ENCODE measurements at places on chromosomes 7 and 10. TPM values are rescaled to one million over a fixed set of nuclear protein-coding genes. Genes with fewer than 3 reads are reported as not detected.
A peak's percentile ranks its signal among the peaks of the same experiment; 100 is the strongest.

Gene BHLHA15
- polyA plus RNA-seq: not detected

Gene TMEM184A
- 1.6 TPM for polyA plus RNA-seq

DNA sequence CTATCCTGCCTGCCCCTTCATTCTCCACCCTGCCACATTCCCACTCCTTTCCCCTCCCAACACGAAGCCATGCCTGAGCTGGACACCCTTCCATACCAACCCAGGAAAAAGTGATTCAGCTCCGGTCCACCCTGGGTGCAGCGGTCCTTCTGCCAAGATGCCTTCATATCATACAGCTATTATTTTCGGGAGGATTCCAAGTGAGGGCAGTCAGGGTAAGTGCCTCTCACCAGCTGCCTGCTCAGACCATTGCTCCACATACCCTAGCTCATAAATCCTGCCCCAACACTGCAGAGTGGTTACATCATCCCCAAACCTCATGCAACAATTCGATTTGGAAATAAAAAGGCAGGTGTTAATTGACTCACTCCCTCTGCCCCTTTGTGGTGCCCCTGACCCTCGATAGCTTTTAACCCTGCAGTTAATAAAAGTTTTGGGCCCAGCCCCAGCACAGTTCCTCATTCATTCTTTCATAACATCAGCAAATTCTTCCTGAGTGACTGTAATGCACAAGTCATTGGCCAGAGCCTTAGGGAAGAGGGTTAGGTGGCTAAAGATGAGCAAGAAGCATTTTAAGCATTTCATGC is 42.6 kb downstream of the ZNF503 start:
- DNase-seq: no peak

DNA sequence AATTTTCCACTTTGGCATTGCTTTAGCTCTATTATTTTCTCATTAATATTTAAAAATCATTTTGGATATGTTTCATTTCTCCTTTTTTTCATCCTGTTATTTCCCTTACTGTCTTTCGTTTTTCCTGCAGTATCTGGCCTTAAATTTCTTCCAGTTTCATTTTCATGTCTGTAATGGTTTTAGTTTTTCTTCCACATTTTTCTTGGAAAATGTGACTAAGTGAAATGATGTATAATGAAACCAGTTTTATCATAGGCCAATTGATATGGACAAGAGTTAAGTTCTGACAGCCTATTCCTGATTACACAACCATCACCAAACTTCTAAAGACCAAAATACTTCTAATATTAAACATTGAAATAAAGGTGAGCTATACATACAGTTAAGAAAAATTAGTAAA is 158.5 kb downstream of the LHFPL3 start:
- DNase-seq: no peak

DNA sequence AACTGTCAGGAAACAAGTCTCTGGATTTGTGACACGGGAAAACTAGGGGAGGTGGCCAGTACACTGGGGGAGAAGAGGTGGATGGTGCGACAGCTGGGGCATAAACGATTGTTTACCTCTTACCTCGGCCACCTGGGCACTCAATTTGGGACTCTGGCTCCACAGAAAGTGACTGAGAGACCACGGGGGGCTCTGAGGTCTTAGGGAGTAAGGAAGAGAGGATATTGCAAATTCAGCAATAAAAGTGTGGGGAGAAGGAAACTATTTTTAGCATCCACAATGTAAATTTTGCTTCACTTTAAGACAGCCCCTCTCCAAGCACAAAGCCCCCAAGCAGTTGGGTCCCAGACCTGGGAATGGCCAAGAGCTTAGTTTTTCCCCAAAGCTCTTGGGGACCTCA is 440.5 kb downstream of the GRID1 start:
- DNase-seq: no peak

DNA sequence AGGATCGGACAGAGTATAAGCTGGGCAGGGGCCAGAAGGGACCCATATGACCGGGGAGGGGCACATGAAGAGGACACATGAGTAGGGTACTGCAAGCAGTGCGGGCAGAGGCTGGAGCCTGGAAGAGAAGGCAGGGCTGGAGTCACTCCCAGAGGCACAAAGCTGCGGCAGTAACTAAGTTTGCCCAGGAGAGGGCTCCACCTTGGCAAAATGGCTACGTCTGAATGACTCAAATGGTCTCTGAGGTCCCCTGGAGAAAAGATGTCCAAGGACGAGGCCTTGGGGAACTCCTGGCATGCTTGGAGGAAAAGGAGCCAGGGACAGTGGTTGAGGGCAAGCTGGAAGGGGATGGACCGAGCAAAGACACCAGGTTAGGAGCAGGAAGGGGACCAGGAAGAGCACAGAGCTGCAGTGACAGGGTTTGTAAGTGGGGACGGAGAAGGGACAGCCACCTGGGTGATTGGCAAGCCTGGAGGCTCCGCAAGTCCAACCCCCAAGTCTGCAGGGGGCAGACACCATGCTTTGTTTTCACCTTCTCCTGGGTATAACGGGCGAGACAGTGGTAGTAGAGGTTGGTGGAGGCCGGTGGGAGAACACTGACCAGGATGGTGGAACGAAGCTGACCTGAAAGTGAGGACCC is 43.1 kb upstream of the LBX1 start:
- DNase-seq: no peak

DNA sequence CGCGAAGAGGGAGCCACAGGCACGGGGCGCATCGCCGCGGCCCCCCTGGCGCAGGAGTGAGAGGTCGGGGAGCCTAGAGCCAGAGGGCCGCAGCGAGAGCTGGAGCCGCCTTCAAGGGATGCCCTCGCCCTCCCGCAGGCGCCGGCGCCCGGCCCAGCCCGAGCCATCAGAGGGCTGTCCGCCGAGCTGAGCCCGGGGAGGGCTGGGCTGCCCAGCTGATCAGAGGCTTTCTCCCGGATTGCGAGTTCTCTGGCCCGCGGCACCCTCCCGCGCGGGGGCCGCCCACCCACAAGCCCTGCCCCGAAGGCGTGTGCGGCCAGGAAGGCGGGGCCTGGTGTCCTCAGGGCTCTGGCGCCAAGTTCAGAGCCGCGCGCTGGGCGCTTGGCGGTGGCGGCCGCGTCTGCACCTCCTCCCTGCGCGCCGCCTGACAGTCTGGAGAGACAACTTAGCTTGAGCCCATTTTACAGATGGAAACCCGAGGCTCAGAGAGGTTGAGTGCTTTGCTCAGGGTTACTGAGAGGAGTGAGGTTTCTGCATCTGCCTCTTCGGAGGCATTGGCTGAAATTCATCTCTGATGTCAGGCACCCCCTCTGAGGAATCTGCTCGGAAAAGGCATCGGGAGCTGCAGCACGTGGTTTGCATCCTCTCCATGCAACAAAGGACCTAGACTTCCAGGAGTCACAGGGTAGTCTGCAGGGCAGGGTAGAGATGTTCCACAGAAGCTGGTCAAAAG is 3.8 kb upstream of the ANTXRL start:
- DNase-seq: peak; percentile 69
